ENCODE measurements at places on chromosomes 12 and 14. TPM values are rescaled to one million over a fixed set of nuclear protein-coding genes. Genes with fewer than 3 reads are reported as not detected.

The SAMD4A gene
- polyA plus RNA-seq, result not detected

- DNase-seq, result no peak
These were observed 24.3 kb downstream of the ASPG start for GRCh38 chr14:104109731-104110361.

The KRT72 gene
- not detected for polyA plus RNA-seq

DNA sequence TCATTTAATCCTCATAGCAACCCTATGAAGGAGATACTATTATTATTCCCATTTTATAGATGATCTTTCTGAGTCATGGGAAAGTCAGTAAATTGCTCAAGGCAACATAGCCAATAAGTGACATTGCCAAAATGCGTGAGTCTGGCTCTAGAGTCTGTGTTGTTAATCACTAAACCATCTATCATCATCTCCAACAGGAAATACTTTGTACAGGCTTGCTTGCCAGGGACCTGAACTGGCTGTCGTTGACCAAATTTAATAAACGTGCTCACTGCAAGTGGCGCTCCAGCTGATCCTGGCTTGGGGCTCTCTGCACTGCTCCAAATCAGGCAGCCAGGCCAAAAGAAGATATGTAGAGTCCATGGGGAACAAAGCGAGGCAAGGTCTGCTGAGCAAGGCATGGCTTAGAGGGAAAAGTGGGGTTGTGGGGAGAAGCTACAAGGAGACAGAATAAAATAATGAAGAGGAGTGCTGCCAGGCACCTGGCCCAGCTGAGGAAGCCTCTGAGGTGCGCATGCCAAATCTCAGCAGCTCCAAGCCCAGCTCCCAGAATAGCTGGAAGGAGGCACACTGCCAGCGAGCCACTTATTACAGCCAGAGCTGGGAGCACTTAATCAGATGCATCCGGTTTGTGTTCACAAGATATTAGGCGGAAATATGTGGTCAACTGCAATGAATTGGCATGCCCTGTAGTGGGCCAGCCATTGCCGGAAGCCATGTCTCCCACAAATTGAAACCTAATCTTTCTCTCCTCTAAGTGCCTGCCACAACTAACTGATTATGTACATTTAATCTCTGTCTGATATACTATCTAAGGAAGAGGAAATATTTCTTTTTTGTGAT, 43.3 kb upstream of the PTPRO start:
- DNase-seq, result no peak

The PTGDR gene
- 0.70 TPM for polyA plus RNA-seq

The ITGB7 gene
- polyA plus RNA-seq, result 202 TPM

- no peak for DNase-seq
These were observed 373.7 kb upstream of the SYT1 start for GRCh38 chr12:78490861-78491260.

DNA sequence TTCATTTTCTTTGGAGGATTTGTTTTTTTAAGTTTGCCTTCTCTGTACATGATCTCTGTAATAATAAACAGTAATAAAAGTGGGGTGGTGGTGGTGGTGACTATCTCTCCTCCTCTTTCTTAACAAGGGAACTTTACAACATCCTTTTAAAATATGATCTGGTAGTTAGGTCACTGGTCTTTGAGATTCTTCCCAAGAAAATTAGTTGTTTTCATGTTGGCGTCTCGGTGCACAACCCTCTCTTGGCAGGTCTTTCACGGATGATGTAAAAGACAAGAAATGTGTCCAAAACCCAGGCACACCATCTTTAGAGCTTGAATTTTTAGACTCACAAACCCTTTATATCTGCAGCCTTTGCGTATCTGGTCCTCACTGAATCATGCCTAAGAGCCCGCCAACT, 488.5 kb upstream of the TBX3 start:
- DNase-seq, result no peak

The PSMD9 gene
- polyA plus RNA-seq, result 88.4 TPM

DNA sequence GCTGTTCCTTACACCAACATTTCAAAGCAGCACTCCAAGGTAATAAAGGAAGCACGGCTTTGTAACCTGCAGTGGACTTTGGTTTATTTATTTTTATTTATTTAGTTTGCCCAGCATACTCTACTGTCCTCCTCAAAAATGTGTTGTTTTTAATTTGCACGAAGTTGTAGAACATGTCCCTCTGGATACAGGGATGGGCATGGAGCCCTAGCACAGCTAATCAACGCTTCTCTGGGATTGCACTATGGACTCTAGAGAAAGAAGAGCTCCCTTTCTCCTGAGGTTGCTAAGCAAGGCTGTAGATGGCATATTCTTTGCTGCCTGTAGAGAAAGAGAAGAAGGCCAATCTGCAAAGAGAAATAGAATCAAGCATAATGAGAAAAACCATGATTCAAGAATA, 5.9 kb upstream of the ANAPC5 start:
- DNase-seq, result no peak

DNA sequence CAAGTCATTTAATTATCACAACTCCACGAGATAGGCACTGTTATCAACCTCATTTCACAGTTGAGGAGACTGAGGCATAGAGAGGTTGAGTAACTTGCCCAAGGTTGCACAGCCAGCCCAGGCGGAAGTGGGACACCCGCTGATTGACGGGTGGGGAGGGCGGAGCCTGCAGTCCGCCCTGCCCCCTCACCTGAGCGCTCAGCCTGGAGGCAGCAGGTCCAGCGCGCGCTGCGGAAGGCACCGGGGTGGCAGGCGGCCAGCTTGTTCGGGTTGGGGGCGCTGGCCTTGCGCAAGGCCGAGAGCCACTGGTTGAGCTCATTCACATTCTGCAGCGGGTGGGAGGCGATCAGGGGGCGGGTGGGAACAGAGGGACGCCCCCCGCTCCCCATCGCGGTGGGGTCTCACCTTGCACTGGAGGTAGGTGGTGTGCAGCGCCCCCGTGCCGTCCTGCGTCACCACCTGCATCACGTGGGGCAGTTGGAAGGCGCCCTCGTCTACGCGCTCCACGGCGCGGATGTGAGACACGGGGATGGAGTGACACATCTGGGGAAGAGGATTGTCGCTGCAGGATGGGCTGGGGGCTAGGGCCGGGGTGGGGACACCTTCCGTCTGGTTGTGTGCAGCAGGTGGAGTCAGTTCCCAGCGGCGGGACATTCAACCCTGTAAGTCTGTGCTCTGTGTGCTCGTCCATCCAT, 31.7 kb downstream of the RASAL1 start:
- peak; percentile 37 for DNase-seq

DNA sequence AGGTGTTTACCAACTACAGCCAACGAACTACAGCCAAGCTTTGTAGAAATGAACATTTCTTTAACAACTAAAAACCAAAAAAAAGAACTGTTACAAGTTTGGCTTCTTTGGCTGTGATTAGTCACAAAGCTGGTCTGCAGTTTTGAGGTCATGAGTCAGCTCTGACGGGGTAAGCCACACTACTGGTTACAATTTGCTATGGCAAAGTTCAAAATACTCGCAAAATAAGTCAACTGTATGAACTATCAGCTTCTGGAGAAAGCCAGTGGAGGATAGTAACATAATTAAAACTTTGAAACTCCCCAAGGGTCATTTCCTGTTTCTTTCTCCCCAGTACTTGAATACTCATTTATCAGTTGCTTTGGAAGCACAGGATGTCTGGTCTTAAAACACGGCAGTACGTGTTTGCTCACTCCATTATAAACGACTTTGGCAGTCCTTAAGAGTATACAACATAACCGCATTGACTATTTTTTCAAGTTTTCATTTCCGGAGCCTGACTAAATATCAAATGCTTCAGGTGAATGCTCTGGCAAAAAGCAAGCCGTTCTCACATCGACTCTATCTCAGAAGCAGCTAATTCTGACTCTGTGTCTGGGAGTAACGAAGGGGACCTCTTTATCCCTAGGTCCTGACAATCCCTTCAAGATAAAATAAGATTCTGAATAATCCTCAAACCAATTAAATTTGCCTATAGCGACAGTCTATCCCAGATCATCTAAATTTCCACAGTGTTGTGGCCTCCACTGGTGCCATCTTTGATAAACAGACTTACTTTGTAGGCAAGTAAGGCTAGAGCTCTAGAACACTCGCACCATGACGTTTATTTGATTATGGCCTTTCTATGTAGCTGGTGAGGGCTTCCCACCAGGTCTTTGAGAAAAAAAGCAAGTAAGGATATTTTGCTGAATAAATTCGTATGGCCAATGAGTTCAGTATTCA, 10.6 kb downstream of the PHLDA1 start:
- peak; percentile 50 for DNase-seq

The ERP27 gene
- polyA plus RNA-seq, result 3.2 TPM
